ENCODE measurements at places on chromosomes 13 and 19.

DNA sequence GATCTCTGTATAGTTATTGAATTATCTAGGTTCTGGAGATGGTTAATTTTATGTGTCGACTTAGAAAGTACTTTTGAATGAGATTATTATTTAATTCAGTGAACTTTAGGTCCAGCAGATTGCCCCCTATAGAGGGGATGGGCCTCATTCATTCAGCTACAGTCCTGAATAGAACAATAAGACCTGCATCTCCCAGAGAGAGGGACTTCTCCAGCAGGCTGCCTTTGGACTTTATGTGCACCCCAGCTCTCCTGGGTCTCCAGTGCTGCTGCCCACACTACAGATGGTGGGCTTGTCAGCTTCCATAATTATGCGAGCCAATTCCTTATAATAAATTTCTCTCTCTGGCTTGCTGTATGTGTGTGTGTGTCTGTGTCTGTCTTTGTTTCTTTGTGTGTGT lies 39.3 kb upstream of the KL start:
- DNase-seq = no peak

DNA sequence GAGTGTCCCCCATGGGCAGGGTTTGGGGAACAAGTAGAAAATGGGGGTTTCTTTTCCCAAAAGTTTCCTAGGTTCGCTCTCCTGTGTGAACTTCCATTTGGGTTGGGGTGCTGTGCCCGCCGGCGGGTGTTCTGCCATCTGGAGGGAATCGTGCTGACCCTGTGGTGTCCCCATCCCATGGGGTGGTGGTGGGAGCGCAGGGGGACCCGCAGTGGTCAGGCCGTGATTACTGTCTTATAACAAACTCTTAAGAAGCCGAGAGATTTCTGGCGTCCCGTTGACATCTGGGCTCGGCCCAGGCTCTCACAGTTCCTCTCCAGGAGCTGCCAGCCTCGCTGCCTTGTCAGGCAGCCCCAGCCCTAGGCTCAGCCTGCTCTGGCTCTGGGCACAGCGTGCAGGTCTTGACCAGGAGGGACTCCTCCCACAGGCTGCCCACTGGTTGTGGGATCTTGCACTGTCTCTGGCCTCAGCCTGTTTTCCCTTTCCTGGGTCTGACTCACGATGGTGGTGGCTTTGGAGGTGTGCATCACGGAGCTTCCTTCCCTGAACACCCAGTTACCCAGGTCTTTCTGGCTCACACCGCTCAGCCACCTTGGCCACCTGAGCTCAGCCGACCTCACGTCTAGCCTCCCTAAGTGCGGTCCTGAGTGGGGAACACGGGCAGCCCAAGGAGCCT lies 34.5 kb downstream of the PLEKHJ1 start:
- no peak for DNase-seq

- peak; percentile 22 for DNase-seq
These were observed 1332.0 kb upstream of the PCDH20 start for GRCh38 chr13:62747629-62748028.

GRCh38 chr13:29847501-29847983 lies 2.9 kb downstream of the UBL3 start:
- DNase-seq = peak; percentile 49

GRCh38 chr13:43363156-43363953 lies 340.0 kb downstream of the DNAJC15 start:
- DNase-seq = no peak

GRCh38 chr13:51035469-51035868 lies 75.6 kb downstream of the C13orf42 start:
- no peak for DNase-seq

DNA sequence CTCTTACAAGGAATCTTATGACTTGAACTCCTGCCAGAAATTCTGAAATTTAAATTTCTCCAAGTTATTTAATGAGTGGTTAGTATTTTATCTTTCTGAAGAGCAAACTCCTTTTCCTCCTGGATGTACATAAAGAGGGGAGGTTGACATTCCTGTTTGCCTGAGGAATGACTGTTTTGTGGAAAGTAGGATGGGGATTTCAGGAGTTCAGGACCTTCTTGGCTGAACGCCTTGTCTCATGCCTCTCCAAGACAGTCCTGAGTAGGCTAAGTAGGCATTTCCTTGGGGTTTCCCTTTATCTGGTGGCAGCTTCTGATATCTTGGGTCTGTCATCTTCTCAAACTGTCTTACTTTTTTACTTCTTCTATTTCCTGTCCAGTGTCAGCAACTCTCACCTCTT lies 356.6 kb downstream of the TDRD3 start:
- DNase-seq = no peak

DNA sequence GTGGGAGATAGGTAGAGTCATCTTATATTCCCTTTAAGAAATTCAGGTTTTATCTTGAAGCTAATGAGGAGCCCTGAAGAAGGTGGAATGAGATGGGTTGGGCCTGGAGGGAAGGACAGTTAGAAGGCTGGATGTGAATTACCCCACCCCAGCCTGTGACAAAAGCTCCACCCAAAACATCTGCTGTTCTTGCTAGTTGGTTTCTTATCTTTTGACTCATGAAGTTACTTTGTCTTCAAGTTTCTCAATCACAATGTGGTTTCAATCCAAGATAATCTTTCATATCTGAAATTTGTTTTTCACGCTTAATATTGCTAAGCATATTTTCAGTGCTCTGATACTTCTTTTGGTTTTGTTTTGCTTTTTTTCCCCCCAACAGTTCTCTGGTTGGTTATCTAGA lies 38.3 kb upstream of the HMGB1 start:
- no peak for DNase-seq

DNA sequence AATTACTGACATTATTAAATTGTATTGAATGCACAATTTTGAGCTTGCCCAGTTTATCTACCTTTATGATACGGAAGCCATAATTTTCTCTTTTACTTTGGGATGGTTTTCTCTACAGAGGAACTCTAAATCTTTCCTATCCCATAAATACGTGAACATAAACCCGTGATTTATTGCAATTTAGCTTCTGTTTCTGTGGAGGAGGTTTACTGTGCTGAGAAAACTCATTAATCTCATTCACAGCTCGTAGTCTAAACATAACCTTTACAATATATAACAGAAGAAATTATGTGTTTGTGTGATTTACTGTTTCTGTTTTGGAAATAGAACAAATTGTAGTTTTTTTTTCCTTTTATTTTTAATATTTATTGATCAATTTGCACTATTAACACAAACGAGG lies 207.1 kb upstream of the PCDH9 start:
- DNase-seq = no peak

- DNase-seq = no peak
These were observed 796.3 kb downstream of the DIAPH3 start for GRCh38 chr13:59367467-59367866.

DNA sequence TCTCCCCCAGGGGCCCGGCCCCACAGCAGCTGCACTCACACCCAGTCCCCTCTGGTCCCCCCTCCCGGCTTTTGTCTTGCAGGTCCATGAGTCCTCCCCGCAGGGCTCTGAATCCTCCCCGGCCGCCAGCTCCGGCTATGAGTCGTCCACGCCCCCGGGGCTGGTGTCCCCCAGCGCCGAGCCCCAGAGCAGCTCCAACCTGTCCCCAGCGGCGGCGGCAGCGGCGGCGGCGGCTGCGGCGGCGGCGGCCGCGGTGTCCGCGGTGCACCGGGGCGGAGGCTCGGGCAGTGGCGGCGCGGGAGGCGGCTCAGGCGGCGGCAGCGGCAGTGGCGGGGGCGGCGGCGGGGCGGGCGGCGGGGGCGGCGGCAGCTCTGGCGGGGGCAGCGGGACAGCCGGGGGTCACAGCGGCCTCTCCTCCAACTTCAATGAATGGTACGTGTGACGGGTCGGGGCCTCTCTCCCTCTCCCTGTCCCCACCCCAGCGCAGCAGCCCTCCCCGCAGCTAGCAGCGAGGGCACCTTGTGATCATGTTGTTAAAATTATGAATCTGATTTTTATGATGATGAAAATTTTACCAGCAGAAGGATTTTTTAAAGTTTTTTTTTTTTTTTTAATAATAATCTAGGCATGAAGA lies 3.8 kb downstream of the ZIC2 start:
- no peak for DNase-seq

DNA sequence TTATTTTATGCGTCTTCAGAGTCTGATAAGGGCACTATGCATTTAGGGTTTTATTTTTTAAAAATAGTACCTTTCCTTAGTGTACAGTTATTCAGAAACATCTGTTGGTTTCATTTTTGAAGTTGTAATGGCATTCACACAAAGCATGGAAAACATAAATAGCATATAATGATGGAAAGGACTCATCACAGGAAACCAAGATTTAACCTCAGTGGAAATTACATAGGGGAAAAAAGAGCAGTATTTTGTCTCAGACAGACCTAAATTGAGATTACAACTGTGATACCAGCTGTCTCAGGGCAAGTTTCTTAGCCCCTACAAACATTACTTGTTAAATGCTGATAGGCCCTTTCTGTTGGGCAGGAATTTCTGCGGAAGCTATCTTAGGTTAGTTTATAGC lies 57.2 kb downstream of the NHLRC3 start:
- peak; percentile 45 for DNase-seq

GRCh38 chr19:48170817-48171347 lies 402 bp downstream of the ZSWIM9 start:
- DNase-seq = peak; percentile 80

DNA sequence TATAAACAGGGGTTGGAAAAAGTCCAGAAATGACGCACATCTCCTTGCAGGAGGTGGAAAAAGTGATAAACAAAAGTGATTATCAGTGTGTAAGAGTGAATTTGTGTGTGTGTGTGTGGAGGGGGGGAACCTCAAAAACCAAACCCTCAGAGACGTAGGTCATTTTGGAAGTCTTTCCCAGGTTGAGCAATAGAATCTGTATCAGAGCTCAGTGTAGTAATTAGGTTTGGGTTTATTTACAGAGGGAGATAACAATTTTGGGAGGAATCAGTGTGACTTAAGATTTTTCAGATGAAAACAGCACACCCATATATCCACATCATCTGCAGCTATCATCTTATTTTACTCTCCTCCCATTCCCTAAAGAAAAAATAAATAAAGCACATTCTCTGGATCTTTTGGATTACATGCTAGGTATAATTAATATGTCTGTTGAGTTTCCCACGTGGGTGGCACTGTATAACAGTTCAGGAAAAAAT lies 406.4 kb downstream of the FGF9 start:
- DNase-seq = no peak
